Karpas-422 (cell line): ENCODE measurements at places on chromosomes 2 and 18. TPM values are rescaled to one million over a fixed set of nuclear protein-coding genes. Genes with fewer than 3 reads are reported as not detected.

- DNase-seq, result peak; percentile 74
Observed at GRCh38 chr18:3935305-3935704, 485.3 kb downstream of the TGIF1 start.

- no peak for DNase-seq
Observed at GRCh38 chr2:169049142-169049541, 18.0 kb upstream of the ABCB11 start.

DNA sequence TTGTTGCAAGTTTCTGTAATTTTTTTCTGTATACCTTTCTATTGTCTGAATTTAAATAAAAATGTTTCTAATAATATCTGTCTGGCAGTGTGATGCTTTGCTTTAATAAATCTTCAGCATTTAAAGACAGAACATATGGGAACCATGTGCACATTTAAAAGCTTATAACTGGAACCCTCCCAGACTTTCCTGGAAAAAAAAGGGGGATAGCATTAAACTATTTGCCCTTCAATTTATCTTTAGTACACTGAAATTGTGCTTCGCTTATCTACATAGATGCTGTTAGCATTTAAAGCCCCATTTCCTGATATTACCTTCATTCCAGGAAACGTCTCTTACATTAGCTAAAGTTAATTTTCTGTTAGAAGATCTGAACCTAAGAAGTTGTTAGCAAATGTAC, 64.6 kb downstream of the ZC3H6 start:
- DNase-seq, result no peak

DNA sequence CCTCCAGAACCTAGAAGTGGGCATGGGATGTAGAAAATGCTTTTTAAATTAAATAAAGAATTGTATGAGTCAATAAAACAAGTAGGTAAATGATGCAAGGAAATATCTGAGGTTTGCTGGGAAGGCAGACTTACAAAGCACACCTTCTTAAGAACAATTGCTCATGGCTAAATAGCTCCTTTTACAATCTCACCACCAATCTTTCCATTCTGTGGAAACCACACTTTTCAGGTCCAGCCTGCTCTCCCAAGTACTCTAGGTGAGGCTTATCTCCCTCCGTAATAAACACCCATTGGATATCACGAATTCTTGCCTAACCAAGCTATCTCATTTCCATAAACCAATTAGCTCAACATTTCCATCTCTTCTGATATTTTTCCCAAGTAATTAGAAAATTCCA, 91.5 kb upstream of the SLC8A1 start:
- no peak for DNase-seq

DNA sequence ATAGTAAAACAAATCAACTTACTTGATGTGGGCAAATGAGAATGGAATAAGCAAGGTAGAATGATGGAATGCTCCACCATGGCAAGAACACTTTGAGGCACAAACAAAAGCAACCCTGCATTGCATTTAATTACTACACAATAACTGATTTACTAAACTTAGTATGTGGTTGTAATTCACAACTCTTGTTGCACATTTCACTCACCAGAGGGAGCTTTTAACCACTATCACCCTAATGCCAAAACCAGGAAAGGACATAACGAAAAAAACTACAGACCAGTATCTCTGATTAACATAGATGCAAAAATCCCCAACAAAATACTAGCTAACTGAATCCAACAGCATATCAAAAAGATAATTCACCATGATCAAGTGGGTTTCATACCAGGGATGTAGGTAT, 659.8 kb downstream of the CPS1 start:
- DNase-seq, result peak; percentile 53

DNA sequence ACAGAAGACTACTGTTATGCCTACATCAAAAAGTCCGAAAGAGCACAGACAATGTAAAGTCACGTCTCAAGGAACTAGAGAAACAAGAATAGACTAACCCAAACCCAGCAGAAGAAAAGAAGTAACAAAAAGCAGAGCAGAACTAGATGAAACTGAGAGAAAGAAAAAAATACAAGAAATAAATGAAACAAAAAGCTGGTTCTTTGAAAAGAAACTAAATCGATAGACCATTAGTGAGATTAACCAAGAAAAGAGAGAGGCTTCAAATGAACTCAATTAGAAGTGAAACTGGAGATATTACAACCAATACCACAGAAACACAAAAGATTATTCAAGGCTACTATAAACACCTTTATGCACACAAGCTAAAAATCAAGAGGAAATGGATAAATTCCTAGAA, 271.8 kb downstream of the MBD2 start:
- DNase-seq, result no peak

GRCh38 chr18:3040173-3040572, 27.2 kb upstream of the LPIN2 start:
- no peak for DNase-seq

DNA sequence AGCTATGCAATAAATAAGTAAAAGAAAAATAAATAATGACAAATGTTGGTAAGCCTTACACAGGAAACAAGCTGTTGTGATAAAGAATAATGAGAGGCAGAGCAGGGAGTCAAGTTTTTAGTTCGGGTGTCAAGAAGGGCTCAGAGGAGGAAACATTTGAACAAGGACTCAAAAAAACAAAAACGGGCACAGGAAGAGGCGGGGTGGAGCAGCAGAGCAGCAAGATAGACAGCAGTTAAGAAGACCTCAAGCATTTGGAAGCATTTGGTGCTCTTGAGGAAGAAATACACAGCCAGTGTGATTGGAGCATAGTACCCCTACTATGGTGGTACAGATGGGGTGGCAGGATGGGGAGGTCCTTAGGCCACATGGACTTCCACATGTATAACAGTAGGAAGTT, 2.8 kb downstream of the TMEM169 start:
- DNase-seq, result no peak

- DNase-seq, result no peak
Observed at GRCh38 chr2:205387350-205388055, 294.8 kb upstream of the NRP2 start.

DNA sequence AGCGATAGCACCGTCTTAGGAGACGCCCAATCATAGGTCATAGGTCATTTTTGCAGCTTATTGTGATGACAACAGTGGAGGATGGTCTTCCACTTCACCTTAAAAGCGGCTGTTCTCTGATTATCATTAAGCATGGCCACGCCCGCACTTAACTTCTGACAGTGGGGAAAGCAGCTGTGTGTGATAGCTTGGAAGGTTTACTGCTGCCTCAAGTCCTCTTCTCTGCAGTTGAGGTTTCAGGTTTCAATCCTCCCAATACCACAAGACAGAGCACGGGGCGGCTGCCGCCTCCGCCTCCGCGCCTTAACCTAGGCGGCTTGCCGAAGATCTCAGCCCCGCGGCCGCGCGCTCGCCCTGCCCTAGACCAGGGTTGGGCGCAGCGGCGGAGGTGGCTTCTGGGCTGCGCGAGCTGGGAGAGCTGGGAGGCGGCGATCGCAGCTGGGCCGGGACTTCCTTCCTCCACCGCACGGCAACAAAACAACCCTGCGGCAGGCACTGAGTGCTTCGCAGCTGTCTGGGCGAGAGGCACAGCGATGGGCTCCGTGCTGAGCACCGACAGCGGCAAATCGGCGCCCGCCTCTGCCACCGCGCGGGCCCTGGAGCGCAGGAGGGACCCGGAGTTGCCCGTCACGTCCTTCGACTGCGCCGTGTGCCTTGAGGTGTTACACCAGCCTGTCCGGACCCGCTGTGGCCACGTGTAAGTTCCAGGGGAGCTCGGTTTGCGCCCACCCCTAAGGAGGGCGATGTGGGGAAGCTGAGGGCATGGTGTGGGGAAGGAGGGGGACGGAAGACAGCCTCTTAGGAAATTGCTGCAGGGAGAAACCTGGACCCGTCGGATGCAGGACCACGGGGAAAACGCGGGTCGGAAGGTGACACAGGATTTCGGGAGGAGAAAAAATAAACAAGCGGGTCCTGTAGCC, at the start of gene RNF125:
Gene RNF125 (plus strand): TSS at position 495 of the 920 bp plus-strand sequence. CDS start 39 bp downstream, at position 534.
- no peak for DNase-seq

DNA sequence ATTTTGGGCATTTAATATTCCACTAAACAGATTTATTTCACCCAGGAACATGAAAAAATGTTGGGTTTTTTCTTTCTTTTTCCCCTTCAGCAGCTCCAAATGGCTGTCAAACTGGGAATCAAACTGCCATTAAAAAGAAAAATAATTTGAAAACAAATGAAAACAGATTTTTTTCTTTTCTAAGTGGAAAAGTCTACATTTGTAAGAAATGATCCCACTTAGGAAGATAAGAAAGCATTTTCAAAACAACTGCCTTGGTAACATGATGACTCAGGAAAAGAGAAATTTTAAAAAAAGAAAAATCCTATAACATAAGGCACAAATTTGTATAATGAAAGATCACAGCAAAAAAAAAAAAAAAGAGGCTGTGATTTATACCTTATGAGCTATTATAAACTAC, 20.0 kb downstream of the ZNF521 start:
- no peak for DNase-seq

DNA sequence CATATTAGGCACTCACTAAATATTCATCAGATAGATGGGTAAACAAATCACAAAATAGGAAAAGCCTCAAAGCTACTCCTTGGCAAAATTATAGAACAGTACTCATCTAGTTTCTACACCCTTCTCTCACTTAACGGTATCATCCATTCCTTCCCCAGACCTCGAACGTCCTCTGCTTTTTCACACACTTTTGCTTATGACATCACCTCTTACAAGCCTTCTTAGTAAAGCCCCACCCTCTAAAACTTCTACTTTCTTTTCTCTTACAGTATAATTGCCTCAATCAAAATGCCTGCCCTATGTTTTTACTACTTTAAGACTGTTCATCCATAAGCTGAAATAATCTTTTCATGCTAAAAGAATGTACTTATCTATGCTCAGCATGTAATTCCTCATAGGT, 8.1 kb downstream of the CHN1 start:
- DNase-seq, result no peak

Gene PSMG2
- total RNA-seq, result 51.1 and 125 TPM in 2 replicates

Gene ASB18
- not detected in 2 replicates for total RNA-seq

Gene IL37
- total RNA-seq, result not detected in 2 replicates
